Activated T-helper 2 cell treated with anti-CD3 and anti-CD28 coated beads, Interferon-gamma antibody, Interleukin-2, Interleukin-4, amounts not matched to agents 10 μg/mL and 5 μg/mL and 100 μg/mL, durations not matched to agents 14 hours and 24 hours and 36 hours (primary cell): ENCODE measurements at places on chromosomes 3 and 15.

DNA sequence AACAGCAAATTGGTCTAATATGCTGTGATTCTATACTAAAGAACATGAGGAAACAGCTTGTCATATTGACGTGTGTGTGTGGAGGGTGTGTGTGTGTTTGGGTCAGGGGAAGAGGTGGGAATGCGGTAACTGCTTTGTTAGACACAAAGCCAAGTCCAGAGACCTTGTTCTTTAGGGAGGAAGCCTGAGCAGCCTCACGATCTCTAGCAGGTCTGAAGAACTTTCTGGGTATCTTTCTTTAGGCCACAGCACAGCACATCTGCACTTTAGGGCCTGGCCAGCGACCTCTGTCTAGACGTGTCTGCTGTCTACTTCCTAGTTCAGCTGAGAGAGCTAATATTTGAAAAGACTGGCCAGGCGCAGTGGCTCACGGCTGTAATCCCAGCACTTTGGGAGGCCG lies 220.0 kb upstream of the TPRG1 start:
- DNase-seq: no peak

GRCh38 chr3:143298380-143298779 lies 178.8 kb downstream of the CHST2 start:
- no peak for DNase-seq

GRCh38 chr15:42375941-42376340 lies 16.6 kb downstream of the CAPN3 start:
- DNase-seq: no peak

DNA sequence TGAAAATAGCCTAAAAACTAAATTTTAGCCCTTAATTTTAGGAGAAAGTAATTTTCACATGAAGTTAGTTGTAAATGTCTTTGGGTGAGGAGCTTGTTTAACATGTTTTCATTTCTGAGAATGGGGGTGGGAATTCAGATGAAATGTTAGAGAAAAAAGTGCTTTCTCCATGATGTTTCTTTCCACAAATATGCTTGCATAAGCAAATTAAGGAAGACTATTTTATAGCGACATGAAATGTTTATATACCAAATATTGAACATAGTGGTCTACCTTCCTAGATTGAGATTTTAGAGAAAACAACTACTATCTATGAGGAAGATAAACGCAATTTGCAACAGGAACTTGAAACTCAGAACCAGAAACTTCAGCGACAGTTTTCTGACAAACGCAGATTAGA lies 13.0 kb upstream of the RPLP1 start:
- no peak for DNase-seq

GRCh38 chr3:49844464-49845183 lies 11.7 kb downstream of the TRAIP start:
- no peak for DNase-seq

GRCh38 chr15:63185206-63185605 lies 4.2 kb upstream of the RAB8B start:
- DNase-seq: no peak

DNA sequence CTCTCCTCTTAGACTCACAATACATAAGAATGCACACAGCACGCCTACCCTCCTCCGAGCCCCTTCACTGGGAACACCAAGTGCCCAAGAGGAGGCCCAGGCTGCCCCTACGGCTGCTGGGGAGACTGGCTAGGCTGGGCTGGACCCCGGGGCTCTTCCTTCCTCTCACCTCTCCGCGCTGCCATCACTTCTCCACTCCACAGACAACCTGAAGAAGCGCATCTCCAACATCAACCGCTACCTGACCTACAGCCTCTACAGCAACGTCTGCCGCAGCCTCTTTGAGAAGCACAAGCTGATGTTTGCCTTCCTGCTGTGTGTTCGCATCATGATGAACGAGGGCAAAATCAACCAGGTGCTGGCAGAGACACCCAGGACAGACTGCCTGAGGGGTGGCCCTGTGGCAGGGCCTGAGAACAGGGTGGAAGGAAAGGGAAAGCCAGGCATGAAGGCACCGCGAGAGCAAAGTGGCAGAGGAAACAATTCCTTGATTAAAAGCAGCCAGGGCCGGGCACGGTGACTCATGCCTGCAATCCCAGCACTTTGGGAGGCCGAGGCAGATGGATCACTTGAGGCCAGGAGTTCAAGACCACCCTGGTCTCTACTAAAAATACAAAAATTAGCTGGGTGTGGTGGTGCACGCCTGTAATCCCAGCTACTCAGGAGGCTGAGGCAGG lies 51.6 kb downstream of the SEMA3G start:
- no peak for DNase-seq

GRCh38 chr3:132351222-132351806 lies 34.1 kb downstream of the ACP3 start:
- DNase-seq: no peak

DNA sequence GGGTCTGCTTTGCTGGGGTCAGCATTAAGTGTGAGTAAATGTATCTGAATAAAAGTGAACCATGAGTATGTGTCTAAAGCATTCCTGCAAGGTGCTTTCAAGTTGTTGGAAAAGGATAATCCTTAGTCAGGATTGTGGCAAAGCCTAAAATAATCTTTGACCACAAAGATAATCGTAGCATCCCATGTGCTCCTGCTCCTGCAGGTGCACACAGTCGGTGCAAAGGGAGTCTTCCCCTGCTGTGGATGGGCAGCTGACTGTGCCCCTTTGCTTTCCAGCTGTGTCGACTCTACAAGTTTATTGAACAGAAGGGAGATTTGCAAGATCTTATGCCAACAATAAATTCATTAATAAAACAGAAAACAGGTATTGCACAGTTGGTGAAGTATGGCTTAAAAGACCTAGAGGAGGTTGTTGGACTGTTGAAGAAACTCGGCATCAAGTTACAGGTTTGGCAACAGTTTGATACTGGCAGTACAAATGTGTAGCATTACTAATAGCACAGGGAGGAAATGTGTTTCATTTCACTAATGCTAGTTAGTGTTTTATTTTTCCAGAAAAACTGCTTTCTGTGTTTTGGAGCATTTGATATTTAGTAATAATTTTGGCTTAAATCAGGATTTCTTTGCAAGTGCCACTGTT lies 22.6 kb downstream of the SRP14 start:
- no peak for DNase-seq

DNA sequence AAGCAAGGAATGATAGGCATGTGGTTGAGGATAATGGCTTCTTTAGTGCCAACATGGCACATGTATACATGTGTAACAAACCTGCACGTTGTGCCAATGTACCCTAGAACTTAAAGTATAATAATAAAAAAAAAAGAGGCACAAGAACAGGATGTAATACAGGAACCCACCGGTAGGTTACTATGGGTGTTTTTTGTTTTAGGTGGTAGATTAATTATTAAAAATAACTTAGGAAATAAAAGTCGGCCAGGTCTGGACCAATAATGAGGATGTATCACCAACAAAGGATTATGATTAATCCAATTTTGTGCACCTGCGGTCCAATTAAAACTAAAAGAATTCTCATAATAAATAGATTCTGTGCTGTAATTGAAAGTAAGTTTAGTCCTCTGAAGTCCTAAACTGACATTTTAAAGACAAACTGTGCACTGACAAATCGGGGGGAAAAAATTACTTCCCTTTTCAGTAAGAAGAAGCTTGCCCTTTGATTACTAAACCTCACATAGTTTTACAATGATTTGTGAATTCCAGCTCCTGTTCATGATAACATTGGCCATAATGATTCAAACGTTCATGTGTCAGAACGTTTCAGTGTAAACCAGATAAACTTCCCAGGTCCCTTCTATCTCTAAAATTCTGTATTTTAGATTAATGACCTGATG lies 62.2 kb downstream of the CASR start:
- DNase-seq: no peak

DNA sequence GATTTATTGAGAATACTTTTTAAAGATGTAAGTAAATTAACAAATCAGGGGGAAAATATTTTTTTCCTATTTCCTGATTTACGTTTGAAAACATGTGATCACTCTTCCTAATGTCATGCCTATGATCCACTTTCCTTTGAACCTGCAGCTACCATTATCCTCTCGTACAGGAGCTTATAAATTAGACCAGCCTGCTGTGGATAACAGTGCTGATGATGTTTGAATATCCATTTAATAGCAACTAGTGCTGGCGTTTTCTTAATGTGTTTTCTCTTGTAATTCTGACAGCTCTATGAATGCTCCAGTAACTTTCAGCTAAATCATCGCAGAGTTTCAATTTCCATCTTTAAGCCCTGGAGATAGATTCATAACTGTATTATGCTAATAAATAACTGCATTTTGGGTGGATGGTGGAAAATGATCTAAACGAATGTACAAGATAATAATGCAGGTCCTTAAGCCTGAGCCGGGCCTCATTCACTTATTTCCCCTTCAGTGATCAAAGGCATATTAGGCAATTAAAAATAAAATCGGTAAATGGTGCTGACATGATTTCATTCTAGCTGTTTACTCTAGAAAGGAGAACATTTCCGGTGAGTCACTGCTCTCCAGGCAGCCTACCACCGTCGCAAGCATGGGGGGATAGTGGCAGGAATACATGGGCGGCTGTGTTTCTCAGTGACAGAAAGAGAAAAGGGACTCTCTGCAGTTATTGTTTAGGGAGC lies 58.5 kb upstream of the SLC24A5 start:
- DNase-seq: no peak
